NCI-H226 (cell line): ENCODE measurements at places on chromosomes 5 and 9.

DNA sequence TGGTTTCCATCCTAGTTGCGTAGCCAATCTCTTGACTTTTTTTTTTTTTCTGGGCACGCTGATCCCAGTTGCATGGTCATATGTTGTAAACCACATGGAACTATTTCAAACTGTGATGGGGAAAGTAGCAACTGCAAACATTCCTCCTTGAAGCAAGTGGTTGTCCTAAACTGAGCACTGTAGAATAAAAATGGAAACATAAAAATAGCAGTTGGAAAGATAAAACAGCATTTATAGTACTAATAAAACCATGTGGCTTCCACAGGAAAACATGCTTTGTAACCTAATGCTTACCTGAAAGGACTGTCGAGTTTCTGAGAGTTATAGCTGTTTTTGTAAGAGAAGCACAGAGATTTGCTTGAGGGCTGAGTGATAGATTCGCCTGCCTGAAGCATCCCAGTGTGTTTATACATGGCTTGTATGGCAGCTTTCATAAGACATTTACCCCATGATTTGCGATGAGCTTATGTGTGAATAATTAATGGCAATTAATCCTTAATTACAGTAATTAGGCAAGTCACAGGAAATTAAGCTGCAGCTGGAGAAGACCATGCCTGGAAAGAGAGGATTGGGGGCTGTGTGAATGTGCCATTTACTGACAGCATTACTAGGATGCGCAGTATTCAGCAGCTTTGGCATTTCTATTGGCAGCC is 136.5 kb downstream of the PBX3 start:
- no peak for DNase-seq

DNA sequence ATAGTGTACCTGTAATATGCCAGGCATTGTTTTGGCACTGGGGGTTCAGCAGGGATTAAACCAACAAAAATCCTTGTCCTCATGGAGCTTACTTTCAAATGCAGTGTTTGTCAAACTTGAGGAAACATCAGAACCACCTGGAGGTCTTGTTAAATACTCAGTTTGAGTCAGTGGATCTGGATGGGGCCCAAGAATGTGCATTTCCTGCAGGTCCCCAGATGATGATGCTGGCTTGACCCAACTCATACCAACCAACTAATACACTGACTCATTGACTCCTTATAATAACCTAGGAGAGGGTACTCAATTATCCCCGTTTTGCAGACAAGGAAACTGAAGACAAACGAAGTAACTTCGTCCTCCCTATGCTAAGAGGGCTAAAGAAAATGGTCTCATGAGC is 11.3 kb downstream of the WWC1 start:
- peak; percentile 78 for DNase-seq

- DNase-seq = peak; percentile 85
Observed at GRCh38 chr9:78884611-78885150, 587.8 kb downstream of the PSAT1 start.

GRCh38 chr5:112878760-112879159 is 17.7 kb downstream of the SRP19 start:
- peak; percentile 63 for DNase-seq

GRCh38 chr5:149024943-149025342 is 37.9 kb downstream of the SH3TC2 start:
- DNase-seq = no peak
